ENCODE measurements at places on chromosomes 3 and 15.

DNA sequence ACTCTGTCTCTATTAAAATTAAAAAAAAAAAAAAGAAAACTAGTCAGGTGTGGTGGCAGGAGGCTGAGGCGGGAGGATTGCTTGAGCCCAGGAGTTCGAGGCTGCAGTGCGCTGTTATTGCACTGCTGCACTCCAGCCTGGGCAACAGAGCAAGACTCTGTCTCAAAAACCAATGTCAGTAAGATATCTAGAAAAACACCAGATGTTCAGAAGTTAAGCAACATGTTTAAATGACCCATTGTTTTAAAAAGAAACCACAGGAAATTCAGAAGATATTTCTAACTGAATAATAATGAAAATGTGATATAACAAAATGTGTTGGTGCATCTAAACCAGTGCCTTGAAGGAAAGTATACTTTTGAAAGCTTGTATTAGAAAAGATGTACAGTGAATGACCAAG lies 203.4 kb upstream of the CGNL1 start:
- DNase-seq = no peak

GRCh38 chr15:91335702-91336101 lies 235.6 kb downstream of the SV2B start:
- DNase-seq = no peak

DNA sequence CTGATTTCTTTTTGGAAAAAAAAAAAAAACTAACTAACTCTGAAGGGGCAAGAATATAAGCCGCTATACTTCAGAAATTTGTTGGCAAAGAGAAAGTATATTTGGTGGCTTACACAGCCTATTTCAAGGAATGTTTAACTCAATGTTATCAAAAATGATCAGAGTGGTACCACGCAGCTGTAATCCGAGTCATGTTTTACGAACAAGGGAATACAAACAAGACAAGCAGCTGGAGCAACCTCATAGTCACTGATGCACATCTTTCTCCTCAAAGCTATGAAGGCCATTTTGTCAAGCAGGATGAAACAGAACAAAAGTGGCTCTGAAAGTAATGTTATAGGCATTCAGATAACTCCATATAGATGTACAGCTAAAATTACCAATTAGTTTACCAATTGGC lies 81.2 kb downstream of the SCAPER start:
- no peak for DNase-seq

- DNase-seq = no peak
Measured at GRCh38 chr3:148030975-148031374, 621.8 kb downstream of the ZIC1 start.

- DNase-seq = no peak
Measured at GRCh38 chr3:45597581-45597980, 3.0 kb downstream of the LIMD1 start.

GRCh38 chr3:64225695-64226499 lies 631 bp upstream of the PRICKLE2 start:
- DNase-seq = no peak

GRCh38 chr3:139555249-139555648 lies 15.7 kb upstream of the RBP1 start:
- DNase-seq = no peak

- no peak for DNase-seq
Measured at GRCh38 chr3:157671656-157672055, 168.4 kb upstream of the VEPH1 start.

DNA sequence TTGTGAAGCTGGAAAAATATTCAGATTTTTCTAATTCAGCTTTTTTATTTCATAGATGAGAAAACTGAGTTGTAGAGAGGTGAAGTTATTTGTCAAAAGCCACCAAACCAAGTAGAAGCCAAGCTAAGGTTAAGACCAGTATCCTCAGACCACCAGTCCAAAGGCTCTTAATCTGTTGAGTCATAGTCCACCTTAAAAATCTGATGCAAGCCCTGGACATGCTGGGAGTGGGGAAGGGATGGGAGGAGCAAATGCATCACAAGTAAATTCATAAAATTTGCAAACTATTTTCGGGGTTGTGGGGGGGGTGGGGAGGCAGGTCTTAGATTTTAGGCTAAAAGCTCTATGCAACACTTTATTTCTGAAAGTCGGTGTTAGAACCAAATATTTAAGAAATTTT lies 307.7 kb upstream of the SEMA6D start:
- no peak for DNase-seq

DNA sequence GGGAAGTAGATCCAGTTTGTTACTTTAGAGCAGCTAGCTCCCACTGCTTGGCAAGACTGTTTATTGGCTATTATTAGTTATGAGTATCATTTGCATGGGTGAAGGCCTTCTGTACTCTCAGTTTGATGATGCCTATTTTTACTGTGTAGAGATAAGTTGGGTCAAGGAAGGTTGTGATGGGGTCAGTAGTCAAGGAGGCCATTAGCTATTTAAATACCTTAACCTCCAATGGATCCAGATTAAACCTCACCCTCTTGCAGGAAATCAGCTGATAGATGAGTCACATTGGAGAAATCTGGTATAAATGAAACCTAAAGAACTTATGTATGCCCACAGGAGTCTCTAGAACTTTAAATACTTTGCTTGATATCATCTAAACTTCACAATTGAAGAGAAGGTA lies 45.0 kb downstream of the THBS1 start:
- DNase-seq = no peak

- DNase-seq = no peak
Measured at GRCh38 chr3:108088146-108088545, 2.7 kb downstream of the CD47 start.

GRCh38 chr3:36227980-36228379 lies 152.3 kb upstream of the STAC start:
- DNase-seq = no peak

- no peak for DNase-seq
Measured at GRCh38 chr15:52056496-52056895, 37.5 kb downstream of the MAPK6 start.

DNA sequence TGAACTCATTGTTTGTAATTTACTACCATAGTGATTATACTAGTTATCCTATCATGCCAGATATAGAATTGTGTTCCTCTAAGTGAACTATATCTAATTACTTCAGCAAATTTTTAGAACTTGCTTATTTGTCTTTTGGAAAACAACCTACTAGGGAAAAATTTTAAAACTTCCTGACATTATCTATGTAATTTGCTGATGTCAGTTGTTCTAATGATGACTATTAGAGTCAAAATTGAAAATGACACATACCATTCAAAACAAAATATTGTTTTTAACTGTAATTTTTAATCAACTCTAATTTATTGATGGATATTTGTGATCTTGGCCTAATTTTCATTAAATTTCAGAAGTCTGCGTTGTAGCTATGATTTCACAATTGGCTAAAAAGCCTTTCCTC lies 106.7 kb upstream of the ROBO2 start:
- no peak for DNase-seq

GRCh38 chr15:64651601-64652191 lies 123.7 kb downstream of the RBPMS2 start:
- DNase-seq = no peak

DNA sequence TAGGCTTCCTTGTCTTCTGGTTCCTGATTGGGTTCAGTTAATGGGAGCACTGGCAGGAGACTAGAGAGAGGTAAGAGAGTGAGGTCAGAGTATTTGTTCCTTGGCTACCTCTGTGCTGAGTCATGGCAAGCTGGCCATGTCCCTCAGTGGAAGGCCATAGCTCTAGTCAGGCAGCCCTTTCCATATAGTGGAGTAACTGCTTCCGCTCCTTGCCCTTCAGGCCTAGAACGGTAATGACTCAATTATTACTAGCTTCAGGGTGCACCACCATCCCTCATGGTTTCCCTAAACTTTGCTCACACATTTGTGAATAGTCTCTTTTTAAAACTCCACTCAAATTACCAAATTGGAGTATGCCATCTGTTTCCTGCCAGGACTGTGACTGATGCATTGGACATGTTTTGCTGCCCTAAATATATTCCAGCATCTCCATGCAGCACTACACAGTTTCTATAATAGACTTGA lies 10.5 kb upstream of the ANO10 start:
- DNase-seq = no peak

- no peak for DNase-seq
Measured at GRCh38 chr3:79564192-79564591, 203.6 kb downstream of the ROBO1 start.

GRCh38 chr3:191919491-191920026 lies 458.6 kb downstream of the PYDC2 start:
- no peak for DNase-seq

DNA sequence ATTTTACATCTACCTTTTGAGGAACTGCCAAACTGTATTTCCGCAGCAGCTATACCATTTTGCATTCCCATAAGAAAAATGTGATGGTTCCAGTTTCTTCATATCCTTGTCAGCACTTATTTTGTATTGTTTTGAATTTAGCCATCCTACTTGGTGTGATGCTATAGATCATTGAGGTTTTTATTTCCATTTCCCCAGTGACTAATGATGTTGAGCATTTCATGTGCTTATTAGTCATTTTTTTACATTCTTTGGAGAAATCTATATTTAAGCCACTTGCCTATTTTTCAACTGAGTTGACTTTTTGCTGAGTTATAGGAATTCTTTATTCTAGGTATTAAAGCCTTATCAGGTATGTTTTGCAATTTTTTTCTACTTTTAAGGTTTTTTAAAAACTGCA lies 347.6 kb upstream of the RARB start:
- DNase-seq = no peak

DNA sequence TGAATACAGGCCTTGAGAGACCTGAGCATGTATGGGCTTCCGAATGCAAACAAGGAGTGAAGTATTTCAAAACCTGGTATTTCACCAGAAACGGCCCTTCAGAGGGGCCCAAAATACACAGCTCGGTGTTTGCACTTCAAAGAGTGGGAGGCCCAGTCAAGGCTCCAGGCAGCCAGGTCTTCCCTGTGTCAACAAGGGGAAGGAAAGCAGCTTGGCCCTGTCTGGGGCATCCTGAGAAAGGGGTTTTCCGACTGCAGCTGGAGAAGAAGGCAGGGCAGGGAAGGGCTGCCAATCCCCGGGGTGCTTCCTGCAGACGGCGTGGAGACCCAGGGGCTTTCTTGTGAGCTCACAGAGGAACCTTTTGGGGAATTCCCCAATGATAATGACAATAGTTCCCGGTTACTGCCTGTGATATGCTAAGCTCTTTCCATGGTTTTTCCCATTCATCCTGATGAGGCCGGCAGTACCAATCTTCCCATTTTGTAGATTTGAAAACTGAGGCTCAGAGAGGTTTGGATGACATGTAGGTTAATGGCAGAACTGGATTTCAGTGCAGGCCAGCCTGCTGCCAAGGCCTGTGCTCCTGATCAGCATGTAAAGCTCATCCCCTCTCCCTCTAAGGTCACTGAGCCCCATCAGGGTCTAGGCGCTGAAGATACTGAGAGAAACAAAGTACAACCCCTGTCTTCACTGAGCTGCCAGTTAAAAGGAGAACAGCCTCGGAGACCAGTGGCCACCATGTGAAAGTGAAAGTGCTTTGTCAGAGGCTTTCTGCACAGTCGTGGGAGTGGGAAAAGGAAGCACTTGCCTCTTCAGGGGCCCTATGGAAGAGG lies 43.0 kb upstream of the TLE3 start:
- no peak for DNase-seq

DNA sequence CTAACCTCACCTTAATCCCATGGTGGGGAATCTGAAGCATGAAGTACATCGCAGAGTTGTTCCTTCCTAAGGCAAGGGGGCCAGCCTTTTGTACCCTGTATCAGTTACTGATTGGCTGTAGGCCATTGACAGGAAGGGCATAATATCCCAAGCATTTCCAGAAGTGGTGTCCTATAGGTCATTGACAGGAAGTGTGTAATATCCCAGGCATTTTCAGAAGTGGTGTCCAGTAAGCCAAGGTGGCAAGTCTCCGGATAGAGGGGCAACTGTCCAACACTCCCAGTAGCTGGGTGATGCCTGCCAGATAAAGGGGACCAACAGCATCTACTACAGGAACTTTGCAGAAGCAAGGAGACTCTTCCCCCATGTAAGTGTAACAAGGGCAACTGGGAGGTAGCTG lies 52.1 kb upstream of the MYRIP start:
- DNase-seq = no peak

- DNase-seq = no peak
Measured at GRCh38 chr15:78950902-78951840, 6.3 kb upstream of the CTSH start.

GRCh38 chr3:163521261-163521660 lies 1557.0 kb downstream of the SI start:
- no peak for DNase-seq

DNA sequence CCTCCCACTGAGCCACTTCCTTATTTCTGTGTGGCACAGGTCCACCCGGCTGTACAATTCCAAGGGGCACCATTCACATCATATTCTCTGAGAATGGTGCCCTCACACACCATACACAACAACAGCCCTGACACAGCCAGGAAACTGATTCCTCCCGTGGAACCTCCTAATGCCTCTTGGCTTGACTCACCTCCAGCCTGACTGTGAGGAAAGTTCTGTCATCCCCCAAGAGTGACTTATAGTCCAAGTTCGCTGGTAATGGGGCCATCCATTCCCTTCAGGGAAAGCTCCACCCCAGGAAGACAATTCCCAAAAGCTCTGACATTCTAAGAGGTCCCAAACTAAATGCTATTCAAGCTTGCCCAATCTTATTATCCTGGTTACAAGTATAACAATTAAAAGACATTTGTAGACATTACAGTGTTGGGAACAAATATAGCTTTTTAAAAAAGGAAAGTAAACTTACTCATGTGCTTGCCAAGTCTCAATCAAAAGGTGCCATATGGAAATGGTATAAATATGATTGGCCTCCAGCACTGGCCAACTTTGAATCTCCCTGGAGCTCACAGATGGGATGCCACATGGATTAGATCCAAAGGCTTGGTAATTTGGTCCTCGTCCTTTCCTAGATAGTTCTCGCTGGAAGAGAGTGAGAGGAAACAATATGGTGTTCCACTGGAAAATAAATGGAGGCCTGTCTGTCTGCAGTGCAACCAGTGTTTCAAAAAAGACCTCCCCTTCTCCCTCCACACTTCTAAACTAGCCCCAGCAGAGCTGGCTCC lies 56.3 kb upstream of the PSMD6 start:
- no peak for DNase-seq

DNA sequence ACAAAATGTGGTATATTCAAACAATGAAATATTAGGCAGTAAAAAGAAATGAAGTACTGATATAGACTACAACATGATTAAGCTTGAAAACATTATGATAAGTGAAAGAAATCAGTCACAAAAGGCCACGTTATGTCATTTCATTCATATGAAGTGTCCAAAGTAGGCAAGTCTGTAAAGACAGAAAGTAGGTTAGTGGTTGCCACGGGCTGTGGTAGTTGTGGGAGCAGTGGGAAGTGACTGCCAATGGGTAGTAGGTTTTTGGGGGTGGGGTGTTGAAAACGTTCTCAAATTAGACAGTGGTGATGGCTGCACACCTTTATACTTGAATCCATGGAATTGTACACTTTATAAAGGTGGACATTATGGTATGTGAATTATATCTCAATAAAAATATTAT lies 12.1 kb downstream of the GALNT15 start:
- DNase-seq = no peak

DNA sequence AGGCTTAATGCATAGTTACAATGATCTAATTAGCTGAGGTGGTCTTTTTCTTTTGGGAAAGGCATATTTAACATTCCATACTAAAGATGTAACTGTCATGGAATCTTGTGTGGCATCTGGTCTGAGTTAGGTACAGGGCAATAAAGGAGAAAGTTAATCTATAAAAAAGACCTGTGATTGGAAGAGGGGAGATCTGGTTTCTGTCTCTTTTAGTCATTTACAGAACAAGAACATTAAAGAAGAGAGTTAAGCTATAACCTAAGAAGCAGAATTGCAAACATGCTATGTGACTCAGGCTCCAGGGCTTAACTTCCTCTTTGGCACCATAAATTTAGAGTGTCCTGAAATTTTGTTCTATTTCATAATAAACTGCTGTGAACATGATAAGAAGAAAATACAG lies 47.2 kb upstream of the MME start:
- DNase-seq = no peak
